NCI-H69 (cell line): ENCODE measurements at places on chromosomes 13 and 19.

DNA sequence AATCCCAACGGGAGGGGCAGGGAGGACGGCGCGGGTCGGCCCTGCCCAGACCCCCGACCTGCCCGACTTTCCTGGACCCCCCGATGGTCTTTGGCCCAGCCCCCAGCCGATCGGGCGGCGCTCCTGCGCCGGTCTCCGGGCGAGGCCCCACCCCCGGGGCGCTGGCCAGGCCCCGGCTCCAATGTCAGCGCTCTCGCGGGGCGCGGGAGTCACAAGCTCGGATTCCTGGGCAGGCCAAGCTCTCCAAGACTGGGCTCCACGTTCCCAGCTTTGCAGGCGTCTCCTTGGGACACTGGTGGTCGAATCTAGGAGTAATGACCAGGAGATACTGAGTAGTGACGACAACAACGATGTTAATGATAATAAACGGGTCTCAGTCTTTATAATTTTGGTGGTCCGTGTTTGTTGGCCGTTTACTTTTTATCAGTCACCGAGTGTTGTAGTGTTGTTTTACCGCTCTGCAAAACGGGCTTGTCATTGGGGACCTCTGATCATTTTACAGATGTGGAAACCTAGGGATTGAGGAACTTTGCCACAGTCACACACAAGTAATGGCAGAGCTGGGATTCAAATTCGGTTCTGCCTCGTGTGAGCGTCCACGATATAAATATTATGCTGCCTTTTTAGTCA, 545 bp downstream of the RAD23A start:
- peak; percentile 84 for DNase-seq

DNA sequence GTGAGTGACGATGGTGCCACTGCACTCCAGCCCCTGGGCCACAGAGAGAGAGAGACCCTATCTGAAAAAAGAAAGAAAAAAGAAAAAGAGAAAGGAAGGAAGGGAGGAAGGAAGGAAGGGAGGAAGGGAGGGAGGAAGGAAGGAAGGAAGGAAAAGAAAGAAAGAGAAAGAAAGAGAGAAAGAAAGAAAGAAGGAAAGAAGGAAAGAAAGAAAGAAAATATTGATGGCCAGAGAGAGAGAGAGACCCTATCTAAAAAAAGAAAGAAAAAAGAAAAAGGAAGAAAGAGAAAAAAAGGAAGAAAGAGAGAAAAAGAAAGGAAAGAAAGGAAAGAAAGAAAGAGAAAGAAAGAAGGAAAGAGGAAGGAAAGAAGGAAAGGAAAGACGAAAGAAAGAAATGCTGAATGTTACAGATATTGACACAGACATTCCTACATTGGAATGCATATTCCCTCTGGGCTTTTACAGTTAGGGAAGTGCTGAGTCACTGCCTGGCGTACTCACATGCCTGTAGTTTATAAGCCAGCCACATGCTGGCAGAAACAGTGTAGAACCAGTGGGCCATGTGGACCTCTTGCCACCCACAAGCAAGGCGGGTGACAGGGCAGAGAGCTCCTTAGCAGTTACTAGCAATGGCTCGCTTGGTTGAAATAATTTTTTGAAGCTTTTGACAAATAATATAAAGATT, 34.6 kb upstream of the SLC46A3 start:
- no peak for DNase-seq

DNA sequence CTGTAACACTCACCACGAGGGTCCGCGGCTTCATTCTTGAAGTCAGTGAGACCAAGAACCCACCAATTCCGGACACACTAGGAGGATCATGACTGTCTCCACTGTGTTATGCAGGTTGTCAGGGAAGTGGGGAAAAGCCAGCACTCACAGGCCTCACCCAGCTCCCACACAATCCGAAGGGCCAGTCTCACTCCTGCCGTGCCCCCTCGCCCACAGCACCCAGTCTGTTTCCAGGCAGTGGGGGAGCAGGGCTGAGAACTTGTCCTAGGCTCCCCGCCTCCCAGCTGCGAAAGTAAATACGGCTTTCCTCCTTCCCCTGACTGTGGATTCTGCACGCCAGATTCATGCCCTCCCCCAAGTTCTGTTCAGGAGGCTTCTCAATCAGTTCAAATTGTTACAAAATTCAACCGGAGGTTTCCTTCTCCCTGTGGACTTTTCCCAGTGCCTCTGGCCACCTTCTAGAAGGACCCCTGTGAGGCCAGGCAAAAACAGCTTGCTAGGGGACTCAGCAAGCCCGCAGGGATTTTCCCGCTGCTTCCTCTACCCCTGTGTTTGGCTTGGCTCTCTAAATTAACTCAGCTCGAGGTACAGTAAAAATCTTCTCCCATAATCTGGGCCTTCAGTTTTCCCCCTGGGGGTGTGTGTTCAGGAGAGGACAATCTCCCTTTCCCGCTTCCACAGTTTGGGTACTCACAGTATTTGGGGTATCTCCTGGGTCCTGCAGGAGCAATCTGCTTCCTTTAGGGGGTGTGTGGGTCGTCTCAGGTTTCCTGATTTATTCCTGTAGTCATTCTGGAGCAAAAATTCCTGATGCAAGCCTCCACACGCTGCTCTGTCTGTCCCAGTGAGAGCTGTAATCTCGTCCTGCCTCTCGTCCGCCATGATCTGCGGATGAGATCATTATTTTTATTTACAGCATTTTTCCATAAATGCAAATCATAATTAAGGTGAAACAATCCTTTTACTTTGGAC, 899.8 kb downstream of the GPC5 start:
- DNase-seq, result peak; percentile 33

- no peak for DNase-seq
These were observed 97.9 kb downstream of the KL start for GRCh38 chr13:33114146-33114545.

DNA sequence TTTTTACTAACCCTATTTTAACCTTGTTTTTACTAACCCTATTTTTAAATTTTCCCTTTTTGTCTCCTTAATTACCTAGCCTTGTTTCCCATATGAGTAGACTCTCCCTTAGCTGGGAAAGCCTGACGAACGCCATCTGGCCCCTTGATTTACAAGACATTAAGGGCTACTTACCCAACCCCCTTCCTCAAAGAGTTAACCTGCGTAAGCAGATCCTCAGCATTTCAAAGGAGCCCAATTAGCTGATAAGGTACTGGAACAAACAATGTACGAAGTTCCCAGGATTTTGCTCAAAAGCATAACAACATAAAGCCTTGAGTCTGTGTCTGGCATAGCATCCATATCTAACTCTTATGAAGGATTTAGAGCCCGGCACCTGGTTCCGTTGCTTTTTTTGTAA, 4.7 kb upstream of the MVB12A start:
- DNase-seq, result peak; percentile 31

DNA sequence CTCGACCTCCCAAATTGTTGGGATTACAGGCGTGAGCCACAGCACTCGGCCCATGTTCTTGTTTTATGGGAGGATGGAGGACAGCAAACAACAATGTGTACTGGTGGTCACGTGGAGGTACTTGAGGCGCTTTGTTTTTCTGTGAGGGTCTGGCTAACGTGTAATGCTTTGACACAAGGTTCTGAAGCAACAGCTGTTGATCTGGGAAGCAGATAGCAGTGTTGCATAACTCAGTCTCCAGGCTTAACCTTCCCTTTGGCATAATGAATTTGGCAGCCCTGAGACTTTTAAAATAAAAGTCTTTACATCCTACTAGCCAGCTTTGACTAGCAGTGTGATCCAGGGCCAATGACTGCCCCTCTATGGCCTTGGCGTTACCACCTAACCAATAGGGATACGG, 6.9 kb upstream of the ZNF580 start:
- no peak for DNase-seq

- DNase-seq, result no peak
These were observed 36.2 kb downstream of the RFX2 start for GRCh38 chr19:6073858-6074708.

DNA sequence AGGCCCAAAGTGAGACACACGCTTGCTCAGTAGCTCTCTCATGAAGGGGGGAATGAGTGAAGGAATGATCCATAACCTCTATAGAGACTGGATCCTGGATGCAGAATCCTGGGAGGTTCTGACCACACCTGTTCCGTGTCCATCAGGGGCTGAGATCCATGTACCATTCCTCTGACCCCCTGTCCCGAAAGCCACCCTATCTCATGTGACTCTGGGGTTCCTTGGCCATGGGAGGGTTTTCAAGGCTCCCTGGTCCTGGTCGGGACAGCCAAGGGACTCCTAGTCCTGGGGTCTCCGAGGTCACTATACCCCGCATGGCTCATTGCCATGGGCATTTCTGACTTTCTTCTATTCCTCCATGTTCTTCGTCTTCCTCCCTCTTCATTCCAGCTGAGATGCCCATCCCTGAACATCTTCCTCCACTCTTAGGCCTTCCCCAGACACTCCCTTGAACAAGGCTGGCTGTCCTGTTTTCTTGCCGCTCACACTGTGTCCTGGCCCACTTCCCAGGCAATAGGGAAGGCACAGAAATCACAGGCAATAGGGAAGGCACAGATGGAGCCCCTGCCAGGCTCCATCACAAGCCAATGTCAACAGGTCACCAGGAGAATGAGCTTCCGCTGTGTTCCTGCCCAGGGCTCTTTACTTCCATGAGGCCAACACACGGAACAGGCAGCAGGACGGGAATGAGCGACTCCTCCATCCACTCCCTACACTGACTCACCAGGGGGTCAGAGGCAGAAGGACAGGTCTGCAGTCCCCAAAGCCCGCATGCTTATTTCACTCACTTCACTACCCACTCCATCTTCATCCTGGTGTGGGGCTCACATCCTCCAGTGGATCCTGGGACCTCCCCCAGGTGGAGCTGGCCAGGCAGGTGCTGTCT, 3.2 kb downstream of the CEACAM5 start:
- peak; percentile 62 for DNase-seq

DNA sequence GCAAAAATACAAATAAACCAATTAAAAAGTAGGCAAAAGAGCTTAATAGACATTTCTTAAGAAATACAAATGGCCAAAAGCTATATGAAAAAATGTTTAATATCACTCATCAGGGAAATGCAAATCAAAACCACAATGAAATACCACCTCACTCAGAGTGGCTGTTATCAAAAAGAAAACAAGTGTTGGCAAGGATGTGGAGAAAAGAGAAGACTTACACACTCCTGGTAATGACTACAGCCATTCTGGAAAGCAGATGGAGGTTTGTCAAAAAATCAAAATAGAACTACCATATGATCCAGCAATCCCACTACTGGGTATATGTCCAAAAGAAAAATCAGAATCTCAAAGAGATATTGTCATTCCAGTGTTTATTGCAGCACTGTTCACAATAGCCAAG, 223.5 kb upstream of the SLC10A2 start:
- DNase-seq, result no peak

DNA sequence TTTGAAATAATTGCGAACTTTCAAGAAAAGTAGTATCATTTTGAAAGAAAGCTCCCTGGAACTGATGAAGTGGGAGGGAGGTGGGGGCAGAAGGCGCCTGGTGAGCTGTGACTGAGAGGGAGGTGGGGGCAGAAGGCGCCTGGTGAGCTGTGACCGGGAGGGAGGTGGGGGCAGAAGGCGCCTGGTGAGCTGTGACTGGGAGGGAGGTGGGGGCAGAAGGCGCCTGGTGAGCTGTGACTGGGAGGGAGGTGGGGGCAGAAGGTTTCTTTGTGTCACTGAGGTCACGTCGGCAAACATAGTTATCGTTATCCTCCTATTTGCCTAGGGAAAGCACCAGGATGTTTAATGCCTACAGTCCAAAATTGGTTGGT, 24.2 kb downstream of the C2CD4C start:
- no peak for DNase-seq

- no peak for DNase-seq
These were observed 5.3 kb upstream of the CFAP97D2 start for GRCh38 chr13:114173745-114174144.

DNA sequence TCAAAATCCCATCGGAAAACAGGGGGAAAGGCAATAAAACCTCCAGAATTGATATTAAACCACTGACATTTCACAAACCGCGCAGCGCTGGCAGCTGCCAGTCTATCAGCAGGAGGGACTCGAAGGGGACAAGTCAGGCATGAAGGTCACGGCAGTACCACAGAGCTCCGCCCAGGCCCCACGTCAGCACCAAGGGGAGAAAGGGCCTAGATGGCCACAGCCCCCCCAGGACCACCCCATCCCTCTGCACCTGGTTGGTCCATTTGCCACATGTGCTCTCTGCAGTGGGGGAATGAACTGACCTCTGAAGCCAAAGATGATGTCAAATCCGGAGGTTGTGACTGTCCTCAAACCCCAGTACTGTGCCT, 9.5 kb upstream of the VSTM2B start:
- DNase-seq, result no peak

- no peak for DNase-seq
These were observed 1.2 kb upstream of the RNASEH2B start for GRCh38 chr13:50908371-50908770.

GRCh38 chr13:112261924-112262323, 114.2 kb upstream of the SPACA7 start:
- no peak for DNase-seq

GRCh38 chr19:33245948-33246708, 20.5 kb upstream of the SLC7A10 start:
- DNase-seq, result no peak

DNA sequence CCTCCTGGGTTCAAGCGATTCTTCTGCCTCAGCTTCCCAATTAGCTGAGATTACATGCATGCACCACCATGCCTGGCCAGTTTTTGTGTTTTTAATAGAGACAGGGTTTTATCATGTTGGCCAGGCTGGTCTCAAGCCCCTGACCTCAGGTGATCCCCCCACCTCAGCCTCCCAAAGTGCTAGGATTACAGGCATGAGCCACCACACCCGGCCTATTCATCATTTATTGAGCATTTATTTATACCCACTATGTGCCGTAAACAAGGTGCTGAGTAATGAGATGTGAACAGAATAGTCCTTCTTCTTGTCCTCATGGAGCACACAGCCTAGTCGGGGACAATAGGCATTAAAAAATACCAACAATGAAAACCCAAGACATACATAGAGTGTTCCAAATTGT, 25.6 kb downstream of the ACTN4 start:
- no peak for DNase-seq

GRCh38 chr13:110685305-110686020, 20.5 kb downstream of the CARS2 start:
- DNase-seq, result no peak

DNA sequence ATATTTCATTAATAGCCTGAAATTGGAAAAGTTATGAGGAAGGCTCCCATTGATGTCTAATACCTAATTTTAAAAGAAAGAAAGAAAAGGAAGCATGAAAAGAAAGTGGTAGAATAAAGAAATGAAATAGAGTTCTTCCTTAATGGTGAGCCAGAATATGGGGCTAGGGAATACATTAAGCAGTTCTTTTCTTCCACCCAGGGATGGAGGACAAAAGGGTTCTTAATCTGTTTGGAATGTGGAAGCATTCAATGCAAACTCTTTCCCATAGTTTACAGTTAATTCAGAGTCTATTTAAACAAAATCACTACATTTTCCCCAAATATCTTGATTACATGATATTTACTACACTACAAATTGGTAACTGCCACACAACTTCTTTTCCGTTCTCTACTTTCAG, 18.4 kb upstream of the ZMYM2 start:
- DNase-seq, result no peak
